Activated CD4-positive, alpha-beta T cell treated with anti-CD3 and anti-CD28 coated beads for 36 hours (primary cell): ENCODE measurements at places on chromosomes 4 and X. TPM values are rescaled to one million over a fixed set of nuclear protein-coding genes. Genes with fewer than 3 reads are reported as not detected.

Gene MGARP
- 0.35 TPM for total RNA-seq

Gene CORIN
- total RNA-seq, result not detected

Gene TBC1D9
- 0.07 TPM for total RNA-seq

Gene EVC2
- 0.65 TPM for total RNA-seq

Gene JAKMIP1
- total RNA-seq, result 3.1 TPM

Gene FMR1NB
- total RNA-seq, result not detected

Gene HS6ST2
- total RNA-seq, result 0.76 TPM

Gene NHSL2
- total RNA-seq, result 0.50 TPM

Gene DGKK
- not detected for total RNA-seq

Gene SETD7
- 12.5 TPM for total RNA-seq
